ENCODE measurements at places on chromosomes 3 and 15.

- DNase-seq: no peak
These were observed 48.0 kb upstream of the FSTL1 start for GRCh38 chr3:120498556-120499346.

GRCh38 chr15:61915640-61916039 is 144.6 kb downstream of the VPS13C start:
- no peak for DNase-seq

DNA sequence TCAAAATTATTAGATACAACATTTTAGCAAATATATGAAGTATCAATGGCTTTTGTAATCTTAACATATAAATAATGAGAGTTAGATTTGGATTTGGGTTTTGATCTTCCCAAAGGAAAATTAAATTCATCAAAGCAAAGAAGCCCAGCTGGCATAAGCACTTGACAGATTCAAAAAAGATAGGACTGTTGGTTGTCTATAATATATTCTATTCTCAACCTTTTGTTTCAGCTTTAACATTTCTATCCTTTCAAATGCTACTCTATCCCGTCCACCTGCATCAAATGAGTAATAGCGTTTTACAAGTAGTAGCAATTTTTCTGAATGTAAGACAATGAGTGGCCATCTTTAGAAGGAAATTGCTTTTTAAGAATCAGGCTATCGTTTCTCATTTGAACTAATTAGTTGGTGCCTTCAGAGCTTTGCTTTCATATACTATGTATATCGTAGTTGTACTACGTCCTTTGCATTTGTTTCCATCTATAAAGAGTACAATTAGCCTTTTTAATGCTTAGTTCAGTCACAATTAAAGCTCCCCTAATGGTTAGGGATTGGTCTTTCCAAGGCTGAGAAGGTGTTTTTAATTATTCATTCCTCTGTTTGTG is 278.0 kb downstream of the UBE2E2 start:
- no peak for DNase-seq

GRCh38 chr15:70440416-70441138 is 322.8 kb downstream of the UACA start:
- no peak for DNase-seq

GRCh38 chr3:118504906-118505305 is 529.7 kb downstream of the IGSF11 start:
- DNase-seq: no peak

DNA sequence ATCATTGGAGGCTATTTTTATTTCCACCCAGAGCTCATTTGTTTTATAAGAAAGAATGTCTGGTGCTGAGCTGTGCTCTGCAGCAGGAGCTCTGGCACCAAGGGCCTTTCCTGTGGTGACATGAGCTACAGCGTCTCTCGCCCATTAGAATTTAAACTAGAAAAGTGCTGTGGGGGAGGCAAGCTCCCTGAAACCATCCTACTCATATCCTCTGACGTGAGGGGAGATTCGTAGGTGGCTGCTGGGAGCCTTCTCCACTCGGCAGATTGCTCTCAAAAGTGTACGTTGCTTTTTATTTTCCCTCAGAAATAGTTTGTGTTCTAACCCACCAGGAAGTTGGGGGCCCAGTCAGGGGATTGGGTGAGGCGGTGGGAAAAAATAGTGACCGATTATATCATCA is 76.3 kb upstream of the ARHGEF3 start:
- peak; percentile 19 for DNase-seq
